Hepatocyte (in vitro differentiated cells): ENCODE measurements at places on chromosomes 1 and 21. TPM values are rescaled to one million over a fixed set of nuclear protein-coding genes. Genes with fewer than 3 reads are reported as not detected.

Gene C1orf53
- total RNA-seq = 9.0 and 25.3 TPM in 2 replicates

Gene FCRL1
- total RNA-seq = not detected in 2 replicates

Gene GPR153
- total RNA-seq = 6.9 and 9.1 TPM in 2 replicates

Gene FCRLB
- total RNA-seq = 0.23 and 0.76 TPM in 2 replicates

Gene NBPF10
- total RNA-seq = 1.0 and 1.2 TPM in 2 replicates

Gene SDC3
- 28.6 and 33.5 TPM in 2 replicates for total RNA-seq

Gene HPDL
- 3.9 and 6.2 TPM in 2 replicates for total RNA-seq

Gene LMX1A
- not detected in 2 replicates for total RNA-seq

DNA sequence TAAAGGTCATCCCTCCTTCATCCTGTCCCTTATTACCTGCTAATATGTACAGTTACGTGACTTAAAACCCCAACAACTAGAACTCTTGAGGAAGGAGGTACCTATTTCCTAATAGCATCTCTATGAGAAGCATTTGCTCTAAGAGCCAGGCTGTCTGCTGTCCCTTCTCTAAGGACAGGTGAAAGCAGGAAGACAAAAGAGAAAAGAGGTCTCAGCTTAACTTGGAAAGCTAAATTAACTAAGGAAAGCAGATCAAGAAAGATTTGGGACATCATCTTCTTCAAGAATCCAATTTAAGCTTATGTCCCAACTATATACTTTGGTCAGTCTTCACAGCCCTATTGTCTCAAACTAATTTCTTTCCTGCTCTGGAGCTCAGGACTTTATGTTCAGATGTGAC, 2.9 kb downstream of the EGLN1 start:
- DNase-seq = no peak

- DNase-seq = no peak
Measured at GRCh38 chr21:16838331-16838730, 674.5 kb upstream of the CXADR start.

DNA sequence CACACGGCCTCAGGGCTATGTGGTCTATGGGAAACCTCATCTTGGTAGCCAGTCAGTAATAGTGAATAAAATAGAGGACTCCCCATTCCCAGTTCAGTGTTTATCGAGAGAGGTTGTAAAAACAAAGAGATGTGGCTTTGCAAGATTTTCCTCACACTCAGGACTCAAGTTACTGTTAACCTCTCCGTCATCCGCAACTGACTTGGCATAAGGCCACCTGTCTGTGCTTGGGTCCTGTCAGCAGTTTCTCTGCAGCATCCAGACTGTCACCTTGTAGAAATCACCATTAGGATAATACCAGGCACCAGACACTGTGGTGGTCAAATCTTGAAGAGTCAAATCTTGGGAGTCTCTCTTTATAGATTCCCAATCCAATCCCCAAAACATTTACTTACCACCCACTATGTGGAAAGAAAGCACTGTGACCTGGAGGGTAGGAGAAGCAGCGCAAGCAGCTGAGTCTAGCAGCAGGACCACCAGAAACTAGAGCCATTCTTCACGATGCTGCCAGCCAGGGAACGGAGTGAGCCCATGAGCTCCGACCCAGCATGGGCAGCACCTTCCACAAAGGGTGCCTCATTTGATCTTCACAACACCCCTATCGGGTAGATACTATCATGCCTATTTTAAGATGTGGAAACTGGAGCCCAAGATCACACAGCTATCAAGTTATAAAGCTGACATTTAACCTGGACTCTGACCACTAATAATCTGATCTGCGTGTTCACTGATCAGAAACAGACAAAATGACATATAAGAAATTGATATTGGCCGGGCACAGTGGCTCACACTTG, 5.6 kb upstream of the GPR25 start:
- no peak for DNase-seq

DNA sequence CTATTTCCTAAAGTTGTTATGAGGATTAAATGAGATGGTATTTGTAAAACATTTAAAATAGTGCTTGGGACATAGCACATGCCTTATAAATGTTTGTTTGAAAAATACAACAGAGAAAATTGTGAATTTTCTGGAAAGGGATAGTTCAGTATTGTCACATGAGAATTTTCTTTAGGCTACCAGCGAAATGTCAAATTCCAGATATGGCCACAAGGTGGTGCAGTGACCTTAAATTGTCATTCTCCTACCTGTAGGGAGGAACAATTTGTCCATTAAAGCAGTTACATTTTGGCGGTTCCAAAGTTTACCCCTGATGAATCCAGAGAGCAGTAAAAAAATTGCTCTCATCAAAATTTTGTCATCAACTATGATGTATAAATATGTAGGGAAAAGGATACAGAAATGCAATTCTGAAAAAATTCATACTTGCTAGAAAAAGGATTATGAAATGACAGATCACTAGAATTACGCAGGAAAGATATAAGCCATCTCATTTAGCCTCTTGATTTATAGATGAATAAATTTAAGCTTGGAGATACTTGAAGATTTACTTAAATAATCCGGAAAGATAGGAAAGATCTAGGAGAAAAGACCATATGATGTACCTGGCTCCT, 50.2 kb upstream of the TSHB start:
- peak; percentile 75 for DNase-seq

GRCh38 chr1:93331412-93331811, 14.3 kb upstream of the DR1 start:
- DNase-seq = no peak

DNA sequence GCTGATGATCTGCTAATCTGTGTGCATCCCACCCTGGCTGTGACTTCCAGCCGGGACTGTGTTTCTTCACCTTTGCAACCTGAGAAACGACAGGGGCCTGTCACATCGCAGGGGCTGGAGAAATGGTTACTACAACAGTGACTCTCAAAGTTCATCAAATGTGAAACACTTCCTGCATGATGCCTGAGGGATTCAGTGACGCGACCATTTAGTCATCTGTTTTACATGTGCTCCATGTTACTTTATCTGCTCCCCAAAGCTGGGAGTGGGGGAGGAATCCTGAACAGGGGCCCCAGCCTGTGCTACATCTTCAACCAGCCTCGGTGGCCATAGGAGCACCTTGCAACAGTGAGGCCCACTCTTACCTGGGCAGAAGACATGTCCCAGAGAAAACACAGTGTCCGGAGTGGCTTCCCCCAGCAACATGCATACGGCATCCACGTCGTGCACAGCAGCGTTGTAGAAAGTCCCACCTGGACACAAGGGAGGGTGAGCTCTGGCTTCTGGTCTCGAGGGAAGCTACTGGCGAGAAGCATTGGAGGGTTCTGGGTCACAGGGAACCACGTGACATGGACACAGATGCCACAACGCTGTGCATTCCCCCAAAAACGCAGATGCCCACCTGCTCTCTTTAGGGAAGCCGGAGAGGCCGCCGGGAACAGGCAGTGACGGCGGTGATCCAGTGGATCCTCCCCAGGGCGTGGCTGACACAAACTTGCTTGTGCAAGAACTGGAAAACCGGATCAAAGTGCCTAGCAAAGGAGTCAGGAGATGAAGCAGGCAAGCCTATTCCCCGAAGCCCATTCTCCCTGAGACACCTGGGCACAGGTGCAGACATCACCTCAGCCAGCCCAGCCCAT, 9.6 kb upstream of the CCDC27 start:
- no peak for DNase-seq

DNA sequence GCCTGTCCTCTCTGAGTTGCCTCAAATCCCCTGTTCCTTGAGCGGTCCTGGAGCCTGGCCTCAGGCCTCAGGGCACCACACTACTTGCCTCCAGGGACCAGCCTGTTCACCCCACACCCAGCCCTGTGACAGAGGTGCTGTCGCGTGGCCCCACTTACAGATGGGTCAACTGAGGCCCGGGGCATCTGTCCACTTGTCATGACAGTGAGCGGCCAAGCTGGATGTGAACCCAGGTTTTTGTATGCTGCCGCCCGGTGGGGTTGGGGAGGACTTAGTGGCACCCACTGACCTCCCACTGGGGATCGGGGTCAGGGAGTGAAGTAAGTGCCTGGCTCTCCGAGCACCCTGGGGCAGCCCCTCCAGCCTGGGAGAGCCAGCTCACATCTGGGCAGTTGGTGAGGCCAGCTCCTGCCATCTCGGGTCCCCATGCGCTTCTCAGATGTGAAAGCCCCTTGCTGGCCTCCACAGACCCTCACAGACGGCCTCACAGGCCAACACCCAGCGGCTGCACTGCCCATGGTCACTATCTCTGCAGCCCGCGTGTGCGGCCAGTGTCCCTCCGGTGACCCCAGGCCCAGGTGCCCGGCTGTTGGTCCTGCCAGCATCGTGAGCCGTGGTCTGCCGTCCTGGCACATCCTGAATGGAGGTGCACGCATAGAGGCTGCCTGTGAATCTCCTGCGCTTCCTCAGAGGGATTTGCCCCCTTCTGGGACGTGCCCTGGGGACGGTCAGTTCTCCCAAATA, 9.3 kb upstream of the FAAP20 start:
- no peak for DNase-seq

GRCh38 chr1:39896909-39897685, 4.6 kb downstream of the MYCL start:
- DNase-seq = peak; percentile 27

DNA sequence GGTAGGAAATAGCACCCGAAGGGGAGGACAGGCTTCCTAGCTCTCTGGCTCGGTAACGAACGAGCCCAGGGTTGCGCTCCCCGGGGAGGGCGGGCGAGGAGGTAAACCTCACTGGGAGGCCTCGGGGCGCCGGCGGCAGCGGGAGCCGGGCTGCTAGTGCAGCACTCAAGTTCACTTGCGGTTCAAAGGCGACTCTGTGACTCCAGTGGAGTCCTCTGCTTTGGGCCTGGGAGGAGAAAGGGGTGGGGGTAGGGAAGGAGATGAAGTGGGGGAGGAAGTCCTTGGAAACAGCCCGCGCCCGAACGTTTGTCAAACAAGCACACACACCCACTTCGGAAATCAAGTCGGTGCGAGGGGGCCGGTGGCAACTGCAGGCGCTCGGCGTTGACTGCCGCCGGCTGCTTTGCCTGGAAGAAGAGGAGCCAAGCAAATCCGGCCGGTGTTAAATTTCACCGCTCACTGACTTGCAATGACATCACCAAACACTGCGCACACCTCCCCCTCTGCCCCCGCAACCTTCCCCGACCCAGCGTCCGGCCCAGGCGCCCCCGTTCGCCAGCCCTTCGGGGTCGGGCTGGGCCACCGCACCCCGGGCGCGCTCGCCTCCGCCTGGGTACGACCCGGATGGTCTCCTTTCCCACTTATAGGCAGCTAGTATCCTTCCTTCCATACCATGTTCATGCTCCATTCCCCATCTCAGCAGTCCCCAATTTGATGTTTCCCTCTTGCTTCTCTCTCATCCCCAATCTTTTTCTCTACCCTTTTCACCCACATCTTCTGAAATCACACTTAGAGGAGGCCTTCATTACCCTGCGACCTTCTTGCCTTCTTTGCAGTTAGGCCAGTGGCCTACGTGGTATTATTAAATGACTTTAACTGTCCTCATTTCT, at the start of gene COL24A1:
Gene COL24A1, minus strand, starts transcription at position 207 of the 890 bp plus-strand sequence. CDS start 376 bp downstream, outside the sequence.
- peak; percentile 69 for DNase-seq

DNA sequence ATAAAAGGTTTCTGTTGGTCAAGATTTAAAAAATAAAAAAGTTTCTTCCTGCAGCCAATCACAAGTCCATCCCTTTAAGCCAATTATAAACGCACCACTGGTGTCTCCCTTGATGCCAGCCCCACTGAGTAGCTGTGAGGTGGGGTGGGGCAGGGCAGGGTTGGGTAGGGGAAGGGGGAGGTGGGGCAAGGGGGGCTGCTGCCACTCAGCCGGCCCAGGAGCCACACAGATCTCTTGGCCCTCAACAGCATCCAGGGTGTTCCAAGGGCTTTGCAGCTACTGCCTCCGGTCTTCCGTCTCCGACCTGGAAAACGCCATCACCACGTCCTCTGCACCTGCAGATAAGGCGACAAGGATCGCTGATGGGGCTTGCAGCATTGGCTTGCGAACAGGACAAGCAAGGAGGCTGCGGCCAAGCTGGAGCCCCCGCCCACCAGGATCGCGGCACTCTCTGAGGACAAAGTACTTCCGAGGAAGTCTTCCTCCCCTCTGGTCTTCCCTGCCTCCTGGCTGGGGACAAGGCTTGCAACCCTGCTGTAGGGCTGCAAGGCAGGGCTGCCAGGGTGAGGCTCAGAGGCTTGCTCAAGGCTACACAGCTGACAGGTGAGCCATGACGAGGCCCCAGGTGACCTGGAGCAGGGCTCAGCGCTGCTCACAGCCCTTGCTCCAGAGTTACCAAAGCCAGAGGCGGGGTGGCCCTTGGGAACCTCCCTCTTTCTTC, 26.8 kb upstream of the CLSTN1 start:
- DNase-seq = no peak

- no peak for DNase-seq
Measured at GRCh38 chr1:80731241-80731894, 1069.4 kb upstream of the ADGRL2 start.

DNA sequence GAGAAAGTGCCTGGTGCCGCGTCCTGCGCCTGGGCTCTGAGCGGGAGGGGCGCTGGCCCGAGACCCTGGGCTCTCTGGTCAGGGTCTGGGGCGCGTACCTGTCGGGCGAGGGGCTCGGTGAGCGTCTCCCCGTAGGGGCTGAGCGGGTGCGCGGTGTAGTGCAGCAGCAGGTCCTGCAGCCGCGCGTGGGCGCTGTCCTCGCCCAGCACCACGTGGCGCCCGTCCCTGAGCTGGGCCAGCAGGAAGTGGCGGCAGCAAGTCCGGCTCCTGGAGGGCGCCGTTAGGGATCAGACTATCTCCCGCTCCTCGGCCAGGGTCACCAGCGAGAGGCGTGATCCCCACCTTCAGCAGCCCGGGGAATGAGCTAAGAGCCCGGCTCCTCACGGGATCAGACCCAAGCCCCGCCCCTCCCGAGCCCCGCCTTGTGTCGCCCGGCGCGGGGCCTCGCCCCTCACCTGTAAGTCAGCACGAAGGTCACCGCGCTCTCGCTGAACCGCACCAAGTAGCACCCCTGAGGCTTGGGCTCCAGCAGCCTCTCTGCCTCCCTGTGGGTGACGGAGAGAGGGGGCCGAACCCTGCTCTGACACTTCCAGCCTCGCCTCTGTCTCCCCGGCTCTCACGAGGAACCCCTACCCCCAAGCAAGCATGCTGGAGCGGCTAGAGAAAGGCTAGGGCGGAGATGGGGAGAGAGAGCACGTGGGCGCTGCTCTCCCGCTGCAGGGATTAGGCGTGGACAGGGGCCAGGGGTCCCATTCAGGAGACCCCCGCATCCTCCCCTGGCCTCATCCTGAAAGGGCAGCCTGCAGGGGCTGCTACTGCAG, 2.7 kb downstream of the SH2D2A start:
- DNase-seq = peak; percentile 82

DNA sequence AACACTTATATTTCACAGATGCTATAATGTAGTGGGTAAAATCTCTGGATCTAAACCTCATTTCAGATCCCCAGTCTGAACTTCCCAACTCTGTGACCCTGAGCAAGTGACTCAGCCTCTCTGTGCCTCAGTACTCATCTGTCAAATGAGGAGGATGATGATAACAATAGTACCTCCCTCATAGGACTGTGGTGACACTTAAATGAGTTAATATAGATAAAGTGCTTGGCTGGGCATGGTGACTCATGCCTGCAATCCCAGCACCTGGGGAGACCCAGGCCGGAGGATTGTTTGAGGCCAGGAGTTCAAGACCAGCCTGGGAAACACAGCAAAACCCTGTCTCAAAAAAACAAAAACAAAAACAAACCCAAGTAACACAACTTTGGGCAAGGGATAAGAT, 4.7 kb upstream of the ECE1 start:
- DNase-seq = no peak

- DNase-seq = no peak
Measured at GRCh38 chr1:163337631-163338030, 15.9 kb downstream of the NUF2 start.
